Endothelial cell (in vitro differentiated cells): ENCODE measurements at places on chromosomes 3 and 15.
A peak's percentile ranks its signal among the peaks of the same experiment; 100 is the strongest.

- DNase-seq = no peak
These were observed 2.5 kb upstream of the LPP start for GRCh38 chr3:188151438-188151837.

GRCh38 chr3:127101411-127102187 is 91.3 kb upstream of the PRR23E start:
- no peak for DNase-seq

GRCh38 chr15:70199540-70200410 is 102.1 kb upstream of the TLE3 start:
- DNase-seq = no peak

DNA sequence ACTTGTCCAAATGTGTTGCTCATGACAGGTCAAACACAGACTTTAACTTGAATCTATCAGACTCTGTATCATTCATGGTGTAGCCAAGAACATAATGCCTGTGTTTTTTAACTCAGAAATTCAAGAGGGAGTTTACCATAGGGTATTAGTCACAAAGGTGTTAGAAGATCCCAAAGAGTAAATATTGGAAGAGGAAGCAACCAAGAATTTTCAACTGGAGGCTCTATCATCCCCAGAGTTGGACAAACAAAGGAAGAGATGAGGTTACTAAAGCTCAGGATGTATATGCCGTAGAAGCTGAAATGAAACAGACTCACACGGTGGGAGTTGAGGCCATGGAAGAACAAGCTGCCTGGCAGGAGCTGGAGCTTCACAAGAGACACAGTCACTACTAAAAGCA is 116.2 kb upstream of the COL8A1 start:
- no peak for DNase-seq

DNA sequence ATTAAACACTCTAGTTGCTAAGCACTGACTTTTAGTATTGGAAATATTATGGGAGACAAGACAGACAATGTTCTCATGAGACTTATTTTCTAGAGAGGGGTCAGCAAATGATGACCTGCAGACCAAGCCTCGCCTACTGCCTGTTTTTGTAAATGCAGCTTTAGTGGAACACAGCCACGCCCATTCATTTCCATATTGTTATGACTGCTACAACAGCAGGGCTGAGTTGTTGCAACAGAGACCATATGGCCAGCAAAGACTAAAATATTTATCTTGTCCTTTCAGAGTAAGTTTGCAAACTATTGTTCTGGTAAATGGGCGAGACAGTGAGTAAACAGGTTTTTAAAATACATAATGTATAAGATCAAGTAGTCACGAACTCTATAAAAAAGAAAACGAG is 570.2 kb downstream of the NTRK3 start:
- DNase-seq = no peak

GRCh38 chr3:24545887-24546286 is 51.2 kb upstream of the THRB start:
- no peak for DNase-seq

GRCh38 chr3:88180398-88180999 is 30.7 kb downstream of the C3orf38 start:
- no peak for DNase-seq

GRCh38 chr15:101455291-101456025 is 34.0 kb downstream of the PCSK6 start:
- no peak for DNase-seq

GRCh38 chr3:135755330-135756105 is 210.0 kb upstream of the PPP2R3A start:
- DNase-seq = no peak

DNA sequence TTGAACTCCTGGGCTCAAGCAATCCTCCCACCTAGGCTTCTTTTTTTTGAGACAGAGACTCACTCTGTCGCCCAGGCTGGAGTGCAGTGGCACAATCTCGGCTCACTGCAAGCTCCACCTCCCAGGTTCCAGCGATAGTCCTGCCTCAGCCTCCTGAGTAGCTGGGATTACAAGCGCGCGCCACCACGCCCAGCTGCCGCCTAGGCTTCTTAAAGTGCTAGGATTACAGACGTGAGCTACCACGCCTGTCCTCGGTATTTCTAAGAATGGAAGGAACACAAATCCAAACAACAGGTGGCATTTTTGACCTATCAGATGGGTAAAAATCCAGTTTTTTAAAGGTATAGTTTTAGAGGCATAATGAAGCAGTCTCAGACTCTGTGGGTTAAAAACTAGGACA is 113.8 kb downstream of the ANP32A start:
- DNase-seq = no peak

- DNase-seq = no peak
These were observed 46.7 kb downstream of the ALCAM start for GRCh38 chr3:105413343-105413887.

GRCh38 chr3:17742880-17743657 is 638 bp upstream of the TBC1D5 start:
- DNase-seq = no peak

- DNase-seq = no peak
These were observed 38.3 kb downstream of the MITF start for GRCh38 chr3:69777582-69777967.

GRCh38 chr3:158649791-158650190 is 5.5 kb downstream of the GFM1 start:
- peak; percentile 53 for DNase-seq

GRCh38 chr3:20747741-20748140 is 561.7 kb upstream of the SGO1 start:
- no peak for DNase-seq

GRCh38 chr3:55202326-55202725 is 274.5 kb upstream of the LRTM1 start:
- no peak for DNase-seq

- no peak for DNase-seq
These were observed 64.4 kb downstream of the ZNF609 start for GRCh38 chr15:64524778-64525177.

DNA sequence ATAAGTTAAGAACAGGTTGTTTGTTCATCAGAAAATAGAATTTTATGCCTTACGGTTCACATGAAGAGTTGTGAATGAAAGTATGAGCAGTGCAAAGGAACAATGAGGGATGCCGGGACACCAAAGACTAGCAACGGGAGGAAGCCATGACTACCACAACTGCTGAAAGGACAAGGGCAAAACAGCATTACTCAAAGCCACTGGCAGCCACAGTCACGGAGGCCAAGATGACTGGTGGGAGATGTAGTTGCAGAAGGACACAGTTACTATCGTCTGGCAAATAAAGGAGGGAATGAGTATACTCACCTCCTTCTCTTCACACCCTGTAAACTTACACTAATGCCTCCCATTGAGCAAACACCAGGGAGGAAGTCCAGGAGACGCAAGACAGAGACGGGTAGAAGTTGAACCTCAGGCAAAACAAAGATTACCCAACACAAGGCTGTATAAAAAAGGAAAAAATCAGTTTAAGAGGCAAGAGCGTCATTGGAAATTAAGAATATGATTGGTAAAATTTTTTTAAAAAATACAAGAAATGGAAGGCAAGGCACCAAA is 675.5 kb downstream of the FHIT start:
- no peak for DNase-seq

GRCh38 chr3:147237991-147238390 is 168.4 kb downstream of the ZIC4 start:
- no peak for DNase-seq

DNA sequence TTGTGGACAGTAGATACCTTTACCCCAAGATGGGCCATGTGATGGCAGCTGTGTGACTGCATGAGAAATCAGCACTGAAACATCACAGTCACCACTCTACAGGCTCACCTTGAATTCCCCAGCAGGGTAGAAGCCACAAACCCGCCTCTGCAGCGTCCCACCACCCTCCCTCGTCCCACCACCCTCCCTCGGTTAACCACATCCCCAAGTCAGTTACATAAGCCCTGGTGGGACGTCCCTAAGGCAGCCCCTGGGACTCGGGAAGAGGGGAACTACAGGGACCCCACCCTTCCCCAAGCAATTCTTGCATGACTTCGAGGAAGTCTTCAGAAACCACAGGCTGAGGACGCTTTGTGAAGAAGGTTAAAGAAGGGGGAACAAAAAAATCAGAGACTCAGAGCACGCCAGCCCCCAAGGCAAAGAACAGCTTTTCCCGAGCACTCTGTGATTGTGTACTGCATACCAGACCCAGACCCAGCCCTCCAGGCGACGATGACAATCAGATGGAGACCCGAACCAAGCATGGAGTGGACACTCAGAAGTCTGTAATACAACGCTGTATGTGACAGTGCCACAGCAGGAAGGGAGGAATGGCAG is 60.5 kb downstream of the SH3BP5 start:
- no peak for DNase-seq

- no peak for DNase-seq
These were observed 133.6 kb downstream of the NSMCE3 start for GRCh38 chr15:29135702-29136646.

DNA sequence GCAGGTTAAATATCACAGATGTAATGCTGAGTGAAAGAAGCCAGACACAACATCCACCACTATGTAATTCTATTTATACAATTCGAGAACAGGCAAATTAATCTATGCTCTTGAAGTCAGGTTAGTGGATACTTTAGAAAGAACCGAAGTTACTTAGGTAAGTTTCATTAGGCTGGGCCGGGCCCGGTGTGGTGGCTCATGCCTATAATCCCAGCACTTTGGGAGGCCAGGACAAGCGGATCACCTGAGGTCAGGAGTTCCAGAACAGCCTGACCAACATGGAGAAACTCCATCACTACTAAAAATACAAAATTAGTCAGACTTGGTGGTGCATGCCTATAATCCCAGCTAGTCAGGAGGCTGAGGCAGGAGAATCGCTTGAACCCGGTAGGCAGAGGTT is 1105.7 kb downstream of the NSUN3 start:
- no peak for DNase-seq

DNA sequence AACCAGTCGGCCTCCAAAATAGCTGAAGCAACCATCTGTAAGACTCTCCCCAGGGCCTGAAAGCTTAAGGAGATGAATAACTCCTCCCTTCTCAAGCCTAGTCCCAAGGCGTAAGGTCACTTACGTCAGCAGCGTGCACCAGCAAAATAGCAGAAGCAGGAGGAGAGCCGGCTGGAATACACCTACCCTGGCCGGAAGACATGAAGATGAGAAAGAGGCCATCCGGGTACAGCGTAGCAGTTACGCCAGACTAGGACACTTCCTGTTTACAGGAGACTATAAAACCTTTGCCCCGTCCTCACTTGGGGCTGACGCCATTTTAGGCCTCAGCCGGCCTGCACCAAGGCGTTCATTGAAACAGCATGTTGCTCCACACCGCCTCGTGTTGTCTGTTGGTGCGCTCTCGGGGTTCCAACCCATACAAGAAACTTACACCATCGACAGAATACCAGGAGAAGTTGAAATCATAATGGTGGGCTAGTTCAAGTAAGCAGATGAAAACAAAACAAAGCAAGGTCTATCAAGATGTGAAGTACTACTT is 2.5 kb downstream of the CFAP92 start:
- DNase-seq = no peak

DNA sequence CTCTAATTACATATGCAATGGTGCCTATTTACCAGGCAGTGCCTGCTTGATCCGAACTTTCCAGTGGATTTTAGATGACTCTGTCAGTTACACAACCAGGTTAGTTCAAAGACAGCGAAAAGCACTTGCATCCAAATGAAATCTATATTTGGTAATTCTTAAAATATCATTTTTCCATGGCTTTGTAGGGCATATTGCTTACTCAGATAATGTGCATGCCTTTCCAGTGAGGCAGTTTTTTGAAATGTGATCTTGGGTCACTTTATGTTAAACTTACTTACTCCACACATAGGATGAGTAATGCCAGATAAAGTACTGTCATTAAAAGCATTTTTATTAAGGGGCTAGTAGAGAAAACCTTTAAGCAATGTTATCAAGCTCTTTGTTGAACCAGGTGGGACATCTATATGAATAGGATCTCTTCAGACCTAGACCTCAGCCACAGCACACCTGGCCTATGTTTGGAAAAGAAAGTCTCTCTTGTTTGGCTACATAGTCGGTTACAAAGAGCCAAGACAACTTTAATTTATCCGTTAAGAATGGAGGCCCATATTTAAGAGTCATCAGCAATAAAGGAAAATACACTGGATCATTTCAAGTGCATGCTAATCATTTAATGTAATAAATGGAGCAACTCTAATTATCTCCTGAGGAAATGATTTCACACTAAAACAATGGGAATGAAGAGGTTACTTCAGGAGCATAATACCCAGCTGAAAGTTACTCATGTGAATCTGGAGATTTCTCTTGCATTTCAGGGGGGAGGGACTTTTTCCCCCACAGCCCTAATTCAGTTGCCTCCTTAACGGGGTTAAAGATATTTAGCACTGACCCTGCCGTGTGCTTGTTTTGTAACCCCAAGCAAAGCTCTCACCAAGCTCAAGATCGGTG is 56.3 kb upstream of the TMCO5A start:
- no peak for DNase-seq

DNA sequence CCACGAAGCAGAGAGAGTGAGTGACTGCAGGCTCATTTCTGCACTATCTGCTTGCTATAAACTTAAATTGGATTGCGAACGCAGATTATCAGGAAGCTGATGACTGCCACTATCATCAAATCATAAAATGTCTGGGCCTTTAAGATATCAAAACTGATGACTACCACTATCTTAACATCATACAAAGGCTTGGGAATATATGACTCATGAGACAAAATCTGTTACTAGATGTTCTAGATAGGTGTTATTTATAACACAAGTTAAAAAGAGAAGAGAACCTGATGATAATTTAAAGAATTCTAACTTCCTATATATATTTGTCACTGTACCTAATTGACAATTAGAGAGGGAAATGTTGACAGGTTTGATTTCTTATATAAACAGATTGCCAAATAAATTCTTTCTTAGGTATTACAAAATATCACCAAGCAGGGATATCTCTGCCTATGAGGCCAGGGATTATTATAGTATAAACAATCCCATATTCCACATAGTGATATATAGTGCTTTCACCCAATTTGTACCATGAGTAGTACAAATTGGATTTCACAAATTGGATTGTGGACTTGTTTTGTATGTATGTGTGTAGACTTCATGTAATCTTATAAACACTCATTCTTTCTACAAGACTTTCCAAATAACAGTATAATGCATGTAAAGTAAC is 1157.2 kb downstream of the ROBO1 start:
- no peak for DNase-seq

DNA sequence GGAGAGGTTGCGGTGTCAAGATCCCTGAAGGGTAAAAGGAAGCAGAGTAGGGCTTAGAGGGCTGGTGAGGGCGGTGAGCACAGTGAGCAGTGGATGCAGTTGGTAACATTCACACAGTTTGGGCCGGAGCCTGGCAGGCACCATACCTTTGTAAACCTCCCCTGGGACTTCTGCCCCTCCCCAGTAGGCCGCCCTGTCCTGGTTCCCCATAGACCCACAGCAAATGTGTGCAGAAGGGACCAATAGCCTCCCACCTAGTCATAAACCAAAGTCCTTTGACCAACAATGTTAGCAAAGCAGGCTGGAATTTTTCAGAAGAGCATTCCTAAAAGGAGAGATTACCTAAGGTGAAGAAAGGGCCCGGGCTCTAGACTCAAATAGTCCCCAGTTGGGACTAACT is 1.7 kb upstream of the PHGR1 start:
- no peak for DNase-seq
